Bronchial smooth muscle cell (primary cell): ENCODE measurements at places on chromosomes 5 and 9. TPM values are rescaled to one million over a fixed set of nuclear protein-coding genes. Genes with fewer than 3 reads are reported as not detected.

Gene RFESD
- 3.2 and 3.6 TPM in 2 replicates for total RNA-seq

Gene SPATA31C1
- total RNA-seq = not detected in 2 replicates

Gene NUTM2G
- under 0.01 TPM in 1 of 2 replicates, not detected in the other for total RNA-seq

Gene ANKRD20A1
- total RNA-seq = 0.16 and 0.34 TPM in 2 replicates

Gene PLCXD3
- total RNA-seq = under 0.01 TPM in 2 replicates

Gene SMIM27
- total RNA-seq = 6.5 and 7.7 TPM in 2 replicates

Gene FGFR4
- total RNA-seq = 6.1 and 36.5 TPM in 2 replicates

Gene FAM120A
- 70.7 and 72.5 TPM in 2 replicates for total RNA-seq

Gene TMEM232
- total RNA-seq = 6.3 and 14.7 TPM in 2 replicates

Gene GMCL2
- total RNA-seq = not detected in 2 replicates

Gene WDR55
- 19.0 and 22.4 TPM in 2 replicates for total RNA-seq

Gene HOMER1
- total RNA-seq = 6.0 and 11.5 TPM in 2 replicates

Gene RUSC2
- 10.4 and 12.7 TPM in 2 replicates for total RNA-seq

Gene FCN2
- total RNA-seq = not detected in 2 replicates

Gene C9orf43
- total RNA-seq = 0.16 and 0.26 TPM in 2 replicates

Gene ABLIM3
- 23.6 and 24.9 TPM in 2 replicates for total RNA-seq
